ENCODE measurements at places on chromosomes 1 and 21. TPM values are rescaled to one million over a fixed set of nuclear protein-coding genes. Genes with fewer than 3 reads are reported as not detected.

S100A7A gene
- not detected for total RNA-seq

ZNF593 gene
- 5.4 TPM for total RNA-seq

CD1E gene
- 0.52 TPM for total RNA-seq

CHI3L1 gene
- 0.94 TPM for total RNA-seq

MAP3K21 gene
- 2.4 TPM for total RNA-seq

PALMD gene
- total RNA-seq, result not detected

TP73 gene
- not detected for total RNA-seq

PADI1 gene
- total RNA-seq, result not detected

UBE2U gene
- not detected for total RNA-seq

CCSAP gene
- 21.1 TPM for total RNA-seq

LCE2A gene
- total RNA-seq, result not detected

TTF2 gene
- total RNA-seq, result 31.4 TPM

LEMD1 gene
- total RNA-seq, result 0.31 TPM

CRP gene
- total RNA-seq, result 0.42 TPM

HDGF gene
- 98.9 TPM for total RNA-seq

LAMC2 gene
- not detected for total RNA-seq

FHAD1 gene
- total RNA-seq, result 0.10 TPM

BROX gene
- 55.7 TPM for total RNA-seq

RNU5D-1 gene
- not detected for total RNA-seq

TSSK3 gene
- not detected for total RNA-seq

APCS gene
- not detected for total RNA-seq

ITLN2 gene
- total RNA-seq, result not detected

FMO4 gene
- total RNA-seq, result 1.6 TPM

DFFA gene
- total RNA-seq, result 8.2 TPM

AMPD1 gene
- not detected for total RNA-seq

OR10J1 gene
- total RNA-seq, result not detected

DYNLT5 gene
- total RNA-seq, result 0.10 TPM

CFAP141 gene
- not detected for total RNA-seq

TEX50 gene
- not detected for total RNA-seq

CLCA2 gene
- not detected for total RNA-seq

LRRC38 gene
- total RNA-seq, result not detected

FAM72C gene
- total RNA-seq, result 0.10 TPM

APH1A gene
- 122 TPM for total RNA-seq

RAB25 gene
- total RNA-seq, result 0.21 TPM

CD84 gene
- total RNA-seq, result 33.4 TPM

ATP6V1G3 gene
- not detected for total RNA-seq

ACTA1 gene
- not detected for total RNA-seq

IL24 gene
- total RNA-seq, result 0.10 TPM

SGIP1 gene
- 0.10 TPM for total RNA-seq

LRRC7 gene
- total RNA-seq, result 1.7 TPM

PTGS2 gene
- 446 TPM for total RNA-seq

GDAP2 gene
- 27.8 TPM for total RNA-seq

FCRL5 gene
- total RNA-seq, result 6.6 TPM

IFI44L gene
- 29.3 TPM for total RNA-seq

OR14K1 gene
- total RNA-seq, result not detected

ZNF326 gene
- total RNA-seq, result 54.2 TPM

ABCA4 gene
- total RNA-seq, result not detected

ZBTB7B gene
- 39.6 TPM for total RNA-seq

TMEM240 gene
- not detected for total RNA-seq

LCE3E gene
- not detected for total RNA-seq

NPHS2 gene
- total RNA-seq, result not detected

Data from mononuclear cell (primary cell).